Esophagus squamous epithelium (tissue), 5 donors: ENCODE measurements at places on chromosomes 7 and 10.

DNA sequence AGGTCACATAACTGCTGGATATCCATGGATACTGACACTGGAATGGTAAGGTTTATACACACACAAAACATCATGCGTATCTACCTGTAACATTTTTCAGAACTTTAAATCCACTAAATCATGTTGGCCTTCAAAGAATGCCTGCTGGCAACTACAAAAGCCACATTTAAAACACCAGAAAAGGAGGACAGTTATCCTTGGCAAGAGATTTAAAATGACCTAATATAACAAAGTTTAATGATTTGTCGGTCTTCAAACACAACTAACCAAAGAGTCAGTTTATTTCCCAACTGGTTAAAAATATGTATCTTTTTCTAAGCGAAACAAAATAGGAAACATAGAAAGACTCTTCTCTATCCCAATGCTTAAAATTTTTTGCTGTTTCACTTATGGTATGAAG is 24.0 kb downstream of the WAPL start:
- DNase-seq, result no peak

DNA sequence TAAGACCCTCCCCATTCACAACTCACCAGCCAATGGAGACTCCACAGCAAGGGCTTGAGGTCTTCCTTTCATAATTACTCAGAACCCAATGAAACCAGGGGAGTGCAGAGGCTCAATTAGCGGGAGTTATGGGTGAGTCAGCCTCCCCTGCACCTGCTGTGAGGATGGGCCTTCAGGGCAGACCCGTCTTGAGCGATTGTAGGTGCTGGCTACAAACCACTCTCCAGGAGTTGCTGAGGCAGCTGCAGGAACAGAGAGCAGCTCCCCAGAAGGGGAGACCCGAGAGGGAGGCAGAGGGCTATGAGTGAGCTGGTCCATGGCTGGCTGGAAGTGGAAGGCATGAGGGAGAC is 58.5 kb upstream of the SORCS3 start:
- DNase-seq, result no peak

DNA sequence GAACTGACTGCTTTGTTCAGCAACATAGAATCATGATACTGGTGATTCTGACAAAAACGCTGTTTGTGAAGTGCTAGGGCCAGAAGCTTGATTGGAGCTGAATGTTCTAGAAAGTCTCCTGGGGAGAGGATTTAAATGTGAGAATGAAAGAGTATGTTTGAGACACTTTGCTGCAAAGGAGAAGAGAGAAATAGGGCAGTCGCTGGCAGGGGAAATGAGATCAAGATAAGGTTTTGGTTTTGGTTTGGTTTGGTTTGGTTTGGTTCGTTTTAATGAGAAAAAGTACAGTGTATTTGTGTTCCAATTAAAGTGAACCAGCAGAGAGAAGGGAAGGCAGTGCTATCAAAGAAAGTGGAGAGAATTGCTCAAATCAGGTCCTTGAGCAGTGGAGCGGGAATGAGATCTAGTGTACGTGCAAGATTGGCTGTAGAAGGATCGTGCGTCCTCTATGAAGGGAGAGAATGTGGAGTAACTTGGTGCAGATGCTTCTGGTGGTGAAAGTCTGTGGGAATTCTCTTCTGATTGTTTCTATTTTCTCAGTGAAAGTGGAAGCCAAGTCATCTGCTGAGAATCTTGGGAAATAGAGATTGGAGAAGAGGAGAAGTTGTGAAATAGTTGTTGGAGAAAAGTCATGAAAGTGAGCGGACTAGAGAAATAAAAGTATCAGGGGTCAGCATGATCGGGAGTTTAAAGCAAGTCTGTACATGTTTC is 270.5 kb downstream of the CCDC3 start:
- no peak for DNase-seq

DNA sequence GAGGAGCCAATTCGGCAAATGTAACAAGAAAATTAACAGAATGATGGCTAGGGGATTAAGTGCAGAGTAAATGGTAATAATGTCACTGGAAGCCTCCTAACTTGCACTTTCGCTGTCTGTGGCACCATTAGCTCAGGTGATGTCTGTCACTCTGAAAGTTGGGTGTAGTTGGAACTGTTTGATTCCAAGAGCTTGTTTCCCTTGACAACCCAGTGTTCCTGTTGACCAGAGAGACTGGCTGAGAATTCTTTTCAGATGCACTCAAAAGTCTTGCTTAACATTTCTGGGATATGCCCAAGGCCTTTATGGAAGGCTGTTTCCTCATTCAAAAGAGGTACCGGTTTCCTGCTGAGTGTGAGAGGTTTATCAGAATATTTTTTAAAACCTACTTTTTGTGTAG is 49.6 kb downstream of the PLPP4 start:
- DNase-seq, result no peak

DNA sequence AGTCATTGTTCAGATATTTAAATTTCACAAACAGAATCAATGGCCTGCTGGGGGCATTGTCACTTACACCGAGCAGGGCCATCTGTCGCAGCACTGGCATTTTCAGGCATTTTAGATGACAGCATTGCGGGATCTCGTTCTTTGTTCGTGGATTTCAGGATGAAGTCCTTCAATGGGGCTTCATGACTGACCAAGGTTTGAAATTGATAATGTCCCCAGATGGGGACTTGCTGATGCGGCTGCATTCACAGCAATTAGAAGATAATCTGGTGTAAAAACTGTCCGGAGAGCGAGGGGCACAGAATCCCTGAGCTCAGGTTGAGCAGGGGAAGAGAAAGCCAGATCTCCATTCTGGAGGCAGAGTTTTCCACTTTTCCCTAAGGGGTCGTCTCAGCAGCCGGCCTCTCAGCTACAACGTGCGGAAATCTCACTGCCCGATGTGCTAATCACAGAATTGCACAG is 1.9 kb upstream of the C7orf33 start:
- DNase-seq, result no peak

GRCh38 chr7:143391462-143392404 is 10.6 kb downstream of the ZYX start:
- no peak for DNase-seq

- DNase-seq, result no peak
These were observed 160.9 kb upstream of the SMIM30 start for GRCh38 chr7:113279256-113279655.

DNA sequence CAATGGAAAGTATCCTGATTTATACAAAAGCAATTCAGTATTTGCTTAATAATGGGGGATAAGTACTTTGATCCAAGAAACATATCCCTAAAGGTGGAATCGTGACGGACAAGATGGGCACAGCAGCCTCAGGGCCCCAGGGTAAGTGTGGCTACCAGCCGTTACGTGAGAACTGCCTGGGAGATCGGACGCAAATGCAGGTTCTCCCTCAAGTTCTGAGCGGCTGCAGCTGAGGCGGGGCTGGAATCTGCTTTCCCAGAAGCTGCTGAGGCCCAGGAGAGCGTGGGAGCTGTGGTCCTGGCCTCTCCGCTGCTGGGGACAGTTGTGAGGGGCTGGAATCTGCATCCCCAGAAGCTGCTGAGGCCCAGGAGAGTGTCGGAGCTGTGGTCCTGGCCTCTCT is 13.5 kb downstream of the FOXL3 start:
- no peak for DNase-seq

DNA sequence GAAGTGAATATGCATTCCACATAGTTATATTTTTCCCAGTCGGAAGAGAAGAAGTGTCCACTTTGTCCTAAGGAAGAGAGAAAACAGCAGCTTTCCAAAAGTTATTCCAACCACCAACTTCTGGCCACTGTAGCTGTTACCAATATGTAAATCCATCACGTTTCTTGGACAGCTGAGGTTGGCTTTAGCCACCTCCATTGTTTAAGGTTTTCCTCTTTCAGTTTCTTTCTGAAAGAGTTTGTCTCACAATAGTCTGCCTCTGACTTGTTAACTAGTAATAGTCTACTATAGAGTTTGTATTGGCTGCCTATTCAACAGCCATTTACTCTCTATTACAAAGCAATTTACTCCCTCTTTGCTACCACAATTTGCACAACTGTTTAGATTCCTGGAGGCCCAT is 457.6 kb upstream of the LRRN3 start:
- no peak for DNase-seq

GRCh38 chr10:129030996-129031843 is 435.8 kb upstream of the MGMT start:
- no peak for DNase-seq

DNA sequence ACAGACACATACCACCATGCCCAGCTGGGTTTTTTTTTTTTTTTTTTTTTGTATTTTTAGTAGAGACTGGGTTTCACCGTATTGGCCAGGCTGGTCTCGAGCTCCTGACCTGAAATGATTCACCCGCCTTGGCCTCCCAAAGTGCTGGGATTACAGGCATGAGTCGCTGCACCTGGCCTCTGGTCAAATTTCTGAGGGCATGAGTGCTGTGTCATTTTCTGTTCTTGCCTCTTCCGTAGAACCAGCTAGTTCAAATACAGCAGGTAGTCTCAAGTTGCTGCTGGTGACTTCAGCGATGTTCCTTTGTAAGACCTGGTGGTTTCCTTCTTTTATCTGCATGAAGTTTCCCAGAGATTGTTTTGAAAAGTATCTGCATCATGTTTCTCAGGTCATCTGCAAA is 134.8 kb upstream of the SHH start:
- DNase-seq, result no peak

DNA sequence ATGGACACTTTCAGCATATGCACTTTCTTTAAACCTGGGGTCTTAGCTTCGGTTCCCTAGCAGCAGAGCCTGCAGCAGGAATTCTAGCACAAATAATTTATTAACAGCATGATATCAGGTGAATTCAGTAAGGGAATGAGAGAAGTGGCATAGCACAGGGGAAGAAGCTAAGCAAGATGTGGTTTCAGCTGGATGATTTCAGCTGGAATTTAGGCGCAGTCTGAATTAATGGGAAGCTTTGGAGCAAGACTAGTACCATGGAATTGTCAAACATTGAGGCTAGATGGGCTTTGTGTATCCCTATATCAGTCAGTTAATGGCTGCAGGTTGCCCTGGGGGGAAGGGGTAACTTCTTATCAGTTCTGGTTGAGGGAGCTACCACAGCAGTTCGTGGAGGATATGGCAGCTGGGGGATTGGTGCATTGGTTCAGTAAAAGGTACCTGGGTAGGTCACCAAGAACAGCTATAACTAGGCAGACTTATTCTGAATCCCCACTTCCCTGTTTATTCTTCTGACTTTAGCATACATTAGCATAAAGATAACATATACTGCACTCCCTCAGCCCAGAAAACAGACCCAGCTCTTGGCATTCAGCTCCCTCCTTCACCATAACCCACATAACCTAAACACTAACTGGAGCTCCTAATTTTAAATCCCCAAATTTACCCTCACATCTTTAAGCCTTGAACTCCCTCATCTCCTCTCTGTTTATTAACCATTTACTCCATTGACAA is 46.8 kb upstream of the NAMPT start:
- no peak for DNase-seq

GRCh38 chr10:69815104-69815503 is 13.4 kb downstream of the COL13A1 start:
- DNase-seq, result no peak

- DNase-seq, result no peak
These were observed 30.6 kb downstream of the ADARB2 start for GRCh38 chr10:1706711-1707110.

DNA sequence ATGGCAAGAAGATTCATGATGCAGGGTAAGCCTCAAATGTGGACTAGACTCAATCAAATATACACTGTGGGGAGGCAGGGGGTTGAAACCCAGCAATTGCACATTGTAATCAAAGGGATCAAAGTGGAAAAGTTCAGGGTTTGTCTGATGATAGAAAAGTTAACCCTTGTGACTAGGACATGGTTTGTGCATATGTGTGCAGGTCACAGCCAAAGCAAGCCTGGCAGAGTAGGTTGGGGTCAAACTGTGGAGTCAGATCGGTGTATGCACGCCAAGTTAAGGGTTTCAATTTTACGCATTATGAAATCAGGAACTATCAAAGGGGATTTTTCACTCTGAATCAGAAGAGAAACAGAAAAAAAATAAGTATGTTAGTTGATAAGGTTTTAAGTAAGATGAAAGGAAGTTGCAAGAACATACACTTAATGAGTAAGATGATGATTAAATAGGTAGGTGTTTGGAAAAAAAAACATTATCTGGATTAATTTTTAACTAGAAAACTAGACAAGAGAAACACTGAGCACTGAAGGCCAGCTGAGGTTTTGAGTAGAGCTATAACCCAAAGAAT is 188.3 kb downstream of the DGKB start:
- DNase-seq, result no peak

GRCh38 chr7:34157137-34157536 is 251.8 kb downstream of the BMPER start:
- no peak for DNase-seq

- DNase-seq, result no peak
These were observed 3.9 kb downstream of the MTERF1 start for GRCh38 chr7:91876391-91877133.

DNA sequence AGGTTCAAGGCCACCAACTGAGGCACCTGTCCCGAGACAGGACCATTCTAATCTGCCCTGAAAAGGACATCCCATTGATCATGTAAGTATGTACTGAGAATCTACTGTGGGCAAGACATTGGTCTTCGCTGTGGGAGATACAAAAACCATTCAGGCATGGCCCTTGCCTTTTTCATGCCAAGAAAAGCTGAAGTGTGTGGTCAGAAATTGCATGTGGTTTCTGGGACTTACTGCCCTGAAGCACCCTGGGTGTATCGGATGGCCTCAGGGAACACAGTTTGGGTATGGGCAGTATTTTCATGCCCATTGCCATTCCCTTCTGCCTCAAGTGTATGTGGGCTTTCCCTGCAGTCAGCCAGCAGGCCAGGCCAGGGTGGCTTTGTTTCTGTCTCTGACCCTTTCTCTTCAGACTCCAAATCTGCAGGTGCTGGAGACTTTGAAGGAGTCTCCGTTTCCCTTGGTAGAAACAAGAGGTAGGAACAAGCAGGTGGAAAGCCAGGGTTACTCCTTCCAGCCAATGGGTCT is 285.7 kb downstream of the ZEB1 start:
- no peak for DNase-seq

DNA sequence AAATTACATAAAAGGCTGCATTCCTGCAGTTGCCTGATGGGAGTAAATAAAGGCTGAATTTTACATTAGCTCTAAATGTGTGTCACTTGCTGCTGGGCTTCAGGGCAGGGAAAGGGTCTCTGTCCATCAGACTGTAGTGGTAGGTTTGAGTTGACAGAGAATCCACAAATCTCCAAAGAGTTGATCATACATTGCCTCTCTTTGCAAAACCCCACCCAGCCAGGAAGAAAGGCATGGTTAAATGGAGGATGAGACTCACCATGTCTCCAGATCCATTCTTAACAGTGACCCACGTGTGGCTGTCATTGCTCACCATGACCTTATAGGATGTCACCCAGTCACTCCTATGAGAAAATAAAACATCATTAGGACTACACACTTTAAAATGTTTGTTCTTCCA is 92.8 kb downstream of the CPXM2 start:
- no peak for DNase-seq

DNA sequence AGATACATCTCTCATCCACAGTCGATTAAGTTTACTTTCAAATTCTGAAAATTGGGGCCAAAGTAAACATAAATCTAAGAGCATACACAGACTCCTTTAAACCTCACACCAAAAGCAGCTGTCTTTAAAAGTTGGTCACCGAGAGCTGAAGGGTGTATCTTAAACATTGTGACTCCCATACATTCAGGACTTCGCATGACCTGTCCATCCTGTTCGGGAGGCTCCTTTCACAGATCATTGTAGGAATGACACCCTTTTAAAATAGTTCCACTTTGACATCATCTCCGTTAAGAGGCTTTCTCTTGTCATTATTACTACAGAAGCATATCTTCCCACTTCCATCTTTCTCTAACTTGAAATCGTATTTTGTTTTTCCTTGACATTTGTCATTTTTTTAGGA is 440.0 kb downstream of the DNAJB9 start:
- no peak for DNase-seq

GRCh38 chr7:111071556-111071955 is 19.4 kb upstream of the LRRN3 start:
- no peak for DNase-seq

- DNase-seq, result no peak
These were observed 259.6 kb downstream of the RPS24 start for GRCh38 chr10:78292982-78293865.
